ENCODE measurements at places on chromosomes 2 and 18. TPM values are rescaled to one million over a fixed set of nuclear protein-coding genes. Genes with fewer than 3 reads are reported as not detected.

The HOXD1 gene
- polyA plus RNA-seq: 6.6 TPM

GRCh38 chr18:32072321-32072720, 19.4 kb upstream of the RNF138 start:
- peak; percentile 14 for DNase-seq

DNA sequence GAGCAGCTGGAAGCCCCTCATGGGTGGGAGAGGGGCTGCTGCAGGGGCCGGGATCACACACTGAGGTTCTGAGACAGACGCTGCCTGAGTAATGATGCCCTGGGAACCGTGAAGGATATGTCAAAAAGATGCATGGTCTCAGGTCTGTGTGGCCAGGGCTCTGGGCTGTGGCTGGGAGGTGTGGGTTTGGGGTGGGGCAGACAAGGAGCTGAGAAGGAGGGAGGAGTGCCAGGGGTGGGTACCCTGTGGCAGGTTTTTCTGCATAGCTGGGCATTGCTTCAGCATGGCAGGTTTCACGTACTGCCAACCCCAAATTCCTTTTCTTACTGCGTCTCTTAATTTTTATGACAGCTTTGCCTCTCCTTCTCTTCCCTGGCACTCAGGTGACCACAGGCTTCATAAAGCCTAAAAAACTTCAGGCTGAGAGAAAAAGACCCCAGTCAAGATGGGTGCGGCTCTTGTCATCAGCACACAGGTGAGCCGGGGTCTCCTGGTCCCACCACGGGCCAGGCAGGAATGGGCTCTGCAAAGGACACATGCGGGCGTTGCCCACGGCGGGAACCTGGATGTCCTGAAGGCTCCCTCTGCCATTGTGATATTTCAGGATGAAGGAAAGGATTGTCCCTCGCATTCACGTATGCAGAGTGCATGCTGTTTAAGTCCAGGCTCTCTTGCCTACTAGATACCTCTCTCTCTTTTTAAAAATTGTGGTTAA, 18.0 kb downstream of the MALL start:
- no peak for DNase-seq

GRCh38 chr2:220835583-220835982, 736.5 kb downstream of the EPHA4 start:
- DNase-seq: no peak

- no peak for DNase-seq
These were observed 3.3 kb upstream of the ATP8B1 start for GRCh38 chr18:57806201-57806977.

The SCG2 gene
- not detected for polyA plus RNA-seq

DNA sequence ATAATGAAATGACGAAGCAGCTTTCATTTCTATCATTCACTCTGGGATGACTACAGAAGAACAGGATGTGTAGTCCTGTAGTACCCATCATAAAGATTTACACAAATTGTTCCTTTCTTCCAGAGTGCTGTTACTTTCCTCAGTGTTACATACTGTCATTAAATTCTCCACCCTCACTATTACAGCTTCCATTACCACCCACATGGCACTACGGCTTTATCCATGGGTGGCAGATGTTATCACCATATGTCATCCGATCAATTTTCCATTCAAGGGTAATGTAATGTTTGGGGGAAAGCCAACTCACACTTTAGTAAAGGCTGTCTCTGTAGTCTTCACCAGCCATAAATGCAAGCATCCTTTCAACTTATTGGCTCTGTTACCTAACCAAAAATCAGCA, 7.1 kb upstream of the CSRNP3 start:
- no peak for DNase-seq

The ATP8B1 gene
- polyA plus RNA-seq: 42.7 TPM

- DNase-seq: no peak
These were observed 28.5 kb downstream of the STON1 start for GRCh38 chr2:48558456-48558855.

The GULP1 gene
- 24.7 TPM for polyA plus RNA-seq

DNA sequence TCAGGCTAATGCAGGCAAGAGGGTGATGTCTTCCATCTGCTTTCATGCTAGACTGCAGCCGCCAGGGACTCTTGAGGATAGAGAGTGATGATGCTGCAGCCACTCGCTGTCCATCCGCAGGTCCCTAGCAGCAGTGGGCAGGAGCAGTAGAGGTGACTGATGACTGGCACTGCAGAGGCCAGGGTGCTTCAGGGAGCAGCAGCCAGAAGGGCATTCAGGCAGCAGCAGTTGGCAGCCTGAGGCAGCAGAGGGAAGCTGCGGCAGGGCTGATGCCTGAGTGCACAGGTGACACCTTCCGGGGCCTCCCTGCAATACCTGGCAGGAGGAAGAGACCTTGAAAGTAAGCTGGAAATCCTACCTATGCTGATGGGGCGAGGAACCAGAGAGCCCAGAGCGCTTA, 214.2 kb downstream of the ICOS start:
- DNase-seq: no peak

The FZD7 gene
- 0.22 TPM for polyA plus RNA-seq

GRCh38 chr2:185806783-185807182, 68.2 kb downstream of the FSIP2 start:
- DNase-seq: no peak

The TMEM17 gene
- 2.0 TPM for polyA plus RNA-seq

- no peak for DNase-seq
These were observed 414.5 kb downstream of the STK39 start for GRCh38 chr2:167832868-167833287.

- DNase-seq: no peak
These were observed 157.0 kb upstream of the ACAA2 start for GRCh38 chr18:49970319-49970718.

The GPR39 gene
- 0.03 TPM for polyA plus RNA-seq

The ACMSD gene
- not detected for polyA plus RNA-seq

- no peak for DNase-seq
These were observed 3.2 kb downstream of the TANK start for GRCh38 chr2:161163440-161163839.

GRCh38 chr2:240795454-240795853, 24.6 kb downstream of the KIF1A start:
- no peak for DNase-seq

DNA sequence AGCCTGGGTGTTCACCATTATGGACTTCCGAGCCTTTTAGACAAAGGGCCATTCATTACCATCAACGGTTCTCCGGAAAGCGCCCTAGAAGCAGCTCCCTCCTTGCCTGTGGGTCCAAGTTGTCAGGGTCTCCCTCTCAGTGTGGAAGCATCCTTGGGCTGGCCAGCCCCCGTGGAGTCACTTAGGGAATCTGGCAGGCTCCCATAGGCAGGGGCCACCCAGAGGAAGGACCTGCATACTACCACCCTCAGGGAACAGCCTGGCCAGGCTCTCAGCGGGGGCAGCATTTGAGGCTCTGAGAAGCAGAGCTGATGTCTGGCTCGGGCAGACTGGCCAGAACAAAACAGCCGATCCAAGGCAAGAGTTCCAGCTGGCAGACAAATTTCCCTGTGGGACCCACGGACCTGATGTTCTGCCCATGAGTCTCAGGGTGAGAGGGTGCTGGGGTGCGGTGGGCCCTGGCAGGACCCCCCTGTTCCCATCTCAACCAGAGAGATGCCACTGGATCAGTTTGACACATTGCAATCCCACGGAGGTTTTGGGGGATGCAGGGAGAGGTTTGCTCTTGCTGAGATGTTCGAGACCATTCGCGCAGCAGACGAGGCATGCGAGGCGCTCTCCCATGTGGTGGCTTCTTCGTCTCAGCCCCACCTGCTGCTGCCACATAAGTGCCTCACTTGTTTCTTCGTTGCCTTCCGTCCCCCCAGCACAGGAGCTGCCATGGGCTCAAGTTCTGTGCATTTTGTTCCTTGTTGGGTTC, 56.9 kb downstream of the ACKR3 start:
- DNase-seq: no peak

GRCh38 chr2:86807468-86808275, 17.0 kb upstream of the CD8A start:
- peak; percentile 29 for DNase-seq

DNA sequence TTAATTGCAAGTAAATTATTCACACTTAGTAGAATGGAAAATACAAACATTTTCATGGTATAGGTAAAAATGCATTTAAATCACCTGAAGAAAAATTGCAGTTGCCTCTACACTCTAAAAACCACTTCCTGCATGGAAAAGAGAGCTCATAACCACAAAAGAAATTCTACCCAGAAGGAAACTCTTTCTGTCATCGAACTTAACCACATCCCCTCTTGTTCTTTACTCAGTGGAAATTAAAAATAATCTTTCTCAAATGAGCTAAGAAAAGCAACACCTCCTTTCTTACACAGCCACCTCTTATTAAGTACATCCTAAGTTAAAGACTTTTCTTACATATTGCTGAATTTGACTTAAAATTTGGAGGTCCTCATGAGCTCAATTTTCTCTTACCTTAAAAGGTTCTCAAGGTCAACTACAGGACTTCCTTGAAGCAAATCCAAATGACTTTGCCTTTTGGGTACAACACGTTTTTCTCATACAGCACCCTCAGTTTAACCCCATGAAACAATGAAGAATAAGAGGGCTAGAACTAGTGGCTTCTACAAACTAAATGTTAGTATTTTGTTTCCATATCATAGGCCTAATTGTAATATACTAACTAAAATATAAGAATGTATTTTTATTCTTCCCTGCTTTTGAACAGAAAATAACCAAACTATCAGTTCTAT, 109.1 kb upstream of the CRIM1 start:
- DNase-seq: no peak

GRCh38 chr2:74645344-74645743, 2.8 kb downstream of the M1AP start:
- DNase-seq: no peak

- DNase-seq: no peak
These were observed 545.5 kb downstream of the CBLN2 start for GRCh38 chr18:71998547-71999097.

DNA sequence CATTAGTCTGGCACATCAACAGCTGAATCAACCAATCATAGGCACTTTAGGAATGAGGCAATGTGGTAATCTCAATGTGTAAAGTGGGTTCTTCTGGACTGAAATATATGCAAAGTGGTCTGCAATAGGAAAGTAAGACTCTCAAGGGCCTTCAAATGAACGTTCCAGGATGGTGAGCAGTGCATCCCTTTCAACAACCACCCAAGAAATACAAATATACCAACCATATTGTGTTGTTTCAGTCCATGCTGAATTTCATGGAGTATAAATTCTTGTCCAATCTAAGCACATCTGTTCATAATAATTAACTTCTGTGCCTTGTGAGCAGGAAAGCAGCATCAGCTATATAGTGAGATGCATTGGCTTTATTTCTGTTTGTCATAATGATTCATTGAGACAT, 556.2 kb downstream of the THSD7B start:
- DNase-seq: no peak

The MATN3 gene
- 1.8 TPM for polyA plus RNA-seq

DNA sequence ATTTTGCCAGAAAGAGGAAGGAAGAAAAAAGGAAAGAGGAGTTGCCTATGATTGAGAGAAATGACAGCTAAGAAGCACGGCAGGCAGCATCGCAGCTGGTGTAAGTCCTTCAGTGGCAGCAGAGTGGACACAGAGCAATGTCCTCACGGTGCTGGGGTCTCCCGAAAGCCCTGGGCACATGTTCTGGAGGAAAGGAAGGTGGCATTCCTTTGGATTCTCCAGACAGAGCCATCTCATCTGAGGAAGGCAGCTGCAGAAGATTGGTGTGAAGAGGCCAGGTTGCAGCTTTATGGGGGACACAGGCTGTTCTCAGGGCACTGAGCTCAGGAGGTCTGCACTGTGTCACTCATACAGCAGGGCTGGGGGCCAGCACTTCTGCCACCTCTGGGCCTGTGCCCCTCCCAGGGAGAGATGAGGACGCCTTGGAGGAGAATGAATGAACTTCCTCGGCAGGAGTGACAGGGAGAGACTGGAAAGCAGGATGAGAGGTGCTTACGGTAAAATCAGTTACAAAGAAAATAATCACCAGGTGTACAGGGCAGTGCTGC, 252.0 kb upstream of the MYT1L start:
- DNase-seq: no peak

The CPLX4 gene
- polyA plus RNA-seq: not detected

The APOB gene
- 0.06 TPM for polyA plus RNA-seq

All from endothelial cell of umbilical vein (primary cell).